ENCODE measurements at places on chromosomes 7 and 10.
A peak's percentile ranks its signal among the peaks of the same experiment; 100 is the strongest.

GRCh38 chr10:105149371-105149891 is 508.3 kb downstream of the SORCS3 start:
- no peak for DNase-seq

DNA sequence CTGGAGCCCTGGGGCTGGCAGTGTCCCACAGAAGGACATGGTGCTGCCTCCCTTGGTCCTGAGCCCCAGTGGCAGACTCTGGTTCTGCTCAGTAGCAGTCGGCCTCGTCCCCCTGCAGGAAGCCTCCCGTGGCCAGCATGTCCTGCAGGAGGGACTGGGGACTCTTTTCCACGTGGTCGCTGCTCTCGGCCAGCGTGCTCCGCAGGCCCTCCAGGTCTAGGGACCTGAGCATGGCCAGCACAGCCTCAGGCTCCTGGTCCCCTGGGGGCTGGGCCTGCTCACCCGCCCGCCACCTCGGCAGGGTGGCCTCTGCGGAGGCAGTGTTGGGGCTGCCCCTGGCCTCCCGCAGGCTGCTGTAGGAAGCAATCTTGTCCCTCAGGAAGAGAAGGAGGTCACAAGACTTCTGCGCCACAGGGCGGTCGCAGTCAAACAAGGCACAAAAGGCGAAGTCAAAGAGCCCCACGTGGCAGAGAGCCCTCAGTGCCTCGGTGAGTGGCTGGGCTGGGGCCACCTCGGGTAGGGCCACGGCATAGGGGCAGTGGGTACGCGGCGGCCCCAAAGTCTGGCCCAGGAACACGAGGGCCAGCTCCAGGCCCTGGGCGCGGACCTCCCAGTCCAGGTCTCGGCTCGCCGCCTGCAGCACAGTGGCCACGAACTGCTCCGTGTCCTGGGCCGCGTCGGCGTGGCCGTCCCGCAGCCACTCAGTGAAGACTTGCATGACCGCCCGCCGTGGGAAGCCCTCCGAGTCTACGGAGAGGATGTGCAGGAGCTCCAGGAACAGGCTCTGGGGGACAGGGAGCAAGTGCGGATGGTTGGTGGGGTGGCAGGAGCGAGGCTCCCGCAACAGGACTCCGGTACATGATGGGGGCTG is 17.1 kb downstream of the BRAT1 start:
- DNase-seq, result no peak

DNA sequence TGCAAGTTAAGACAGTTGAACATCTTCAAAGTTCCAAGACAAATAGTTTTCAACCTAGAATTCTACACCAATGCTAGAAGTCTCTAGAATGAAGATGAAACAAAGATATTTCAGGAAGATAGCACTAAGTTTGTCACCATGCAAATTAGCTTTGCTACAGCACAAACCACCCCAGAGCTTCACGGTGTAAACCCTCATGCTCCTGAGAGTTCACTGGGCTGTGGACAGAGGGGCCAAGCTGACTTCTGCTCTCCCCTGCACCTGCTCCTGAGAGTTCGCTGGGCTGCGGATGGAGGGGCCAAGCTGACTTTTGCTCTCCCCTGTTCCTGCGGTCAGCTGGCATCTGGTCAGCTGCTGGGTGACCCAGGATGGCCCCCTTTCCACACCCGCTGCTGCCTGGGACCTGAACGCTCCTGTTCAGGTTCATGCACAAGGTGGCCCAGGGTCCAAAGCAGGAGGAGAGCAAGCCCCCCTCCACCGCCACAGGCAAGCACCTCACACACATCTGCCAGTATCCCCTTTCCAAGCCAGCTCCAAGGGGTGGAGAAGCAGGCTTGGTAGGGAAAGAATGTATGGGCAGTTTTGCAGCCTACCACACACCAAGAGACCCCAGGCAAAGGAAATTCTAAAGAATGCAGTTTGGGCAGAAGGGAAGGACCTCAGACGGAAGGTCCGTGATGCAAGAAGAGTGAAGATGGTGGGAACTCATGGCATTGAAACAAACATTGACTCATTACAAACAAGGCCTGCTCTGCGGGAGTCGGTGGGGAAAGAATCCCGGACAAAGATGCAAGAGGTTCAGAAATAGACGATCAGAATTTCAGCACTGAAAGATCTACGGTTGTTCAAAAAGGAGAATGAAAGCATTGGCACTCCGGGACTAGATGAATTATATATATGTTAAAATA is 137.8 kb upstream of the PPP2R2D start:
- DNase-seq, result no peak

GRCh38 chr7:101701153-101701794 is 72.2 kb upstream of the MYL10 start:
- DNase-seq, result no peak

DNA sequence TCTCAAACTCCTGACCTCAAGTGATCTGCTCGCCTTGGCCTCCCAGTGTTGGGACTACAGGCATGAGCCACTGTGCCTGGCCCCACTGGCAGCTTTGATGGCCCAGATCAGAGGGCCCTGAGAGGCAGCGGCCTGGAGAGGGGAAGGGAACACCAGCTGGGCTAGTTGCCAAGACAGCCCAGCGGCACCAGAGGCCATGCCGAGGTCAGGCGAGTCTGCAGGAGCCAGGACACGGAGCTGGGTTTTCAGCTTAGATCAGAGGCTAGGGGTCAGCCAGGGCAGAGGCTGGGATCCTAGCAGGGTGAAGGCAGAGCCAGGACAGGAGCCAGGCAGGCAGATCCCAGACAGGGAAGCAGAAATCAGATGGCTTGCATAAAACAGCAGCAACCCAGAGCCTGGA is 92.9 kb downstream of the MYL10 start:
- DNase-seq, result no peak

DNA sequence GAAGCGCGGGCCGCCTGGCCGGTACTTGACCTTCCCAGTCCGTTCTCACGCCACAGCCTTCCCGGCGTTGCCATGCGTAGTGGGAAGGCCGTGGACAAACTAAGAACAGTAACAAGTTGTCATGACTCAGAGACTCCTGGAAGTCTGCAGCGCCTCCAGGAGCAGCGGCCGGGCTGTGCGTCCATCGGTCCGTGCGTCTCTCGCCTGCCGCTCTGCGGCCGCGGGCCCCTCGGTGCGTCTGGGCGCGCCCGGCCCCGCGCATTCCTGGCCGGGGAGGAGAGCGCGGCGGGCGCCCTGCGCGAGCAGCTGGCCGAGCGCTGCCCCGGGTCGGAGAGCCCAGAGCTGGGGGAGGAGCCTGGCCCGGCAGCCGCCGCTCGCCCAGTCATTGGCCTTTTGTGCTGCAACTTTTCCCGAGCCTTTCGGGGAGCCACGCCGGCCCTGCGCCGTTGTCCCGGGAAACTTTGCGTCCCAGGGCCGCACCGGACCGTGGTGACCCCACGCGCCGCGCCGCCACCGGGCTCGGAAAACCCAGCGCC is 123.7 kb downstream of the TACC2 start:
- DNase-seq, result no peak

- DNase-seq, result no peak
These were observed 14.6 kb downstream of the VCL start for GRCh38 chr10:74012480-74012879.

DNA sequence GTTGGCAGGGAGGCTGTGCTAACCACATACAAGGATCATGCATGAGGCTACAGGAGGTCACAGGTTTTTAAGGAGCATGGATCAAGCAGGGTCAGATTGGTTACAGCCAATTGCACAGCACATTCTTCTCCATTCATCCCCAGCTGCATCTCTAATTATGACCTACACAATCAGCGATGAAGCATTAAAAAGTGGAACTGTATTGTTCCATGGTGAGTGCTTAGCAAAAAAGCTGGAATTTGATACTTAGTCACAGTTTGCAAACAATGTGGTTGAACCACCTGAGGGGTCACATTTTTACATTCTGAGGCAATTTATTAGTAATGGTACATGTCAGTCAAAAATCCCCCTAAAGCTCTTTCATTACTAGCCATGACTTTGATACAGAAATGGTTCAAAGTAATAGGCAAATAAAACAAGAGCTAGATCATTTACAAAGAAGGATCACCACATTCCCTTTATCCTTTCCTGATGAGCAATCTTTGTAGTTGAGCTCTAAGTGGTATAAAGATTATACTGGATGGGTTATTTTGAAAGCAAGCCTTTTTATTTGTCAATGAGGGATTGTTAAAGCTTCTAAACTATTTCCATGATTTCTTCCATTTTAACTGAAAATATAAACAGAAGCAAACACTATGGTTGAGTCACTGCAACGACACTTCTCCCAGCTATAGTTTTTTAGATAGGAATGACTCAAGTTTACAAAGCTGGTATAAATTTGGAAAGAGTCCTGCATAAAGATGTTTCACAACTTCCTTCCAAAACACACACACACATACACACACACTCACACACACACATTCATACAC is 217.8 kb upstream of the SEMA3A start:
- DNase-seq, result no peak

GRCh38 chr10:70052462-70053217 is at the start of gene MACROH2A2:
MACROH2A2 (plus strand) TSS chr10:70052846; CDS start chr10:70075659, 22,813 bp downstream.
- DNase-seq, result peak; percentile 38

DNA sequence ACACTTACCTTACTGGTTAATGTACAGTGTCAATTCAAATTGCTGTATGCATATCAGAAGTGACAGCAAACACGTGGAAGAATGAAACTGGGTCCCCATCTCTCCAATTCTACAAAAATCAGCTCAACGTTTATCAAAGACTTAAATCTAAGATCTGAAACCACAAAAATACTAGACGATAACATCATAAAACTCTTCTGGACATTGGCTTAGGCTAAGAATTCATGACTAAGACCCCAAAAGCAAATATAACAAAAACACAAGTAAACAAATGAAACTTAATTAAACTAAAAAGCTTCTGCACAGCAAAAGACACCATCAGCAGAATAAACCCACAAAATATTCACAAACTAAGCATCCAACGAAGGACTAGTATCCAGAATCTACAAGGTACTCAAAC is 35.9 kb upstream of the PFKP start:
- DNase-seq, result no peak

DNA sequence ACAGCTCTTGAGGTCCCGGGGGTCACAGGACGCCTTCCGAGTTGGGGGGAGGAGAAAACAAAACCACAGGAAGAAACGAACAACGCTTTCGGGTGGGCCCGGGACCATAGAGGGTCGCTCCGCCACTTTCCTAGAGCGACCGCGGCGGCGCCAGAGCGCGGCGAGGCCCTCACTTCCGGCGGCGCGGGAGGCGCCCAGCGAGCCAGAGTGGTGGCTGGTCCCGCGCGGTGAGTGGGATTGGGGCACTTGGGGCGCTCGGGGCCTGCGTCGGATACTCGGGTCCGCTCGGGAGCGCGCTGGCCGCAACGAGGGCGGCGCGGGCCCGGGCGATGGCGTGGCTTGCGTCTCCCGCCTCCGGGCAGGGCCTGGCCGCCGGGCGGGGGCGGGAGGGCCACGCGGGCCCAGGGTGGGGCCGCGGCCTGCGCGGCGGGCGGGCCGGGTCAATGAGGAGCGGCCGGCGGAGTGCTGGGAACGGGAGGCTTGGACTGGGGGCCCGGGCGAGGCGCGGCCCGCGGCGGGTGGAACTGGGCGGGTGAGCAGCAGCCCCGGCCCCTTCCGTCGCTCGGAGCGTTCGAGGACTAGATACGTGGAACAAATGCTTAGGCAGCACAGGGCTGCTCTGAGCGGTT is at the start of gene ZNF22:
ZNF22 (plus strand) TSS at position 172 of the 629 bp plus-strand sequence. CDS start 2,446 bp downstream, outside the sequence.
- DNase-seq, result peak; percentile 69

- DNase-seq, result no peak
These were observed 151.6 kb upstream of the CACNA2D1 start for GRCh38 chr7:82595176-82595575.

- DNase-seq, result no peak
These were observed 3.7 kb downstream of the DBNL start for GRCh38 chr7:44048031-44048795.

DNA sequence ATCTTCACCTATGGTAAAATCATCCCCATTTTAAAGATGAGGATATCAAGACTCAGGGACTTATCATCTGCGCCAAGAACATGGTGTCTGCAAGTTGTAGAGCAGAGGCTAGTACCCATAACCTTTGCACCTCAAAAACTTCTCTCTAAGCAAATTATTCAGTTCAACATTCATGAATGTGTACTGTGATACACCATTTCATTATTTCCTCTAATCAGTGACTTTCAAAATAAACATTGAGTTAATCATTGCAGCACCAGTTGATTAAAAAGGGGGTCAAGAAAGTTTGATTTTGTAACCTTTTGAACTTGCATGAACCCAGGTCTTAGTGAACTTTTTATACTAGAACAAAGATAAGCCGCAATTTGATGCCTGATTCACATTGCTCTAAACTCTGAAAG is 47.6 kb upstream of the CYP2C8 start:
- no peak for DNase-seq

All from stimulated activated CD4-positive, alpha-beta T cell treated with anti-CD3 and anti-CD28 coated beads, Interleukin-2, amount 100 ng/mL, for 24 hours (primary cell).